Epithelial cell of esophagus (primary cell): ENCODE measurements at places on chromosomes 2 and 18.

GRCh38 chr2:226609366-226609765 is 190.3 kb downstream of the IRS1 start:
- peak; percentile 38 for DNase-seq

GRCh38 chr18:3748086-3748485 is 298.1 kb downstream of the TGIF1 start:
- DNase-seq: no peak

- peak; percentile 93 for DNase-seq
Observed at GRCh38 chr2:201151127-201151981, 31.6 kb upstream of the CASP10 start.

GRCh38 chr18:23765931-23766330 is 76.7 kb downstream of the LAMA3 start:
- DNase-seq: no peak

DNA sequence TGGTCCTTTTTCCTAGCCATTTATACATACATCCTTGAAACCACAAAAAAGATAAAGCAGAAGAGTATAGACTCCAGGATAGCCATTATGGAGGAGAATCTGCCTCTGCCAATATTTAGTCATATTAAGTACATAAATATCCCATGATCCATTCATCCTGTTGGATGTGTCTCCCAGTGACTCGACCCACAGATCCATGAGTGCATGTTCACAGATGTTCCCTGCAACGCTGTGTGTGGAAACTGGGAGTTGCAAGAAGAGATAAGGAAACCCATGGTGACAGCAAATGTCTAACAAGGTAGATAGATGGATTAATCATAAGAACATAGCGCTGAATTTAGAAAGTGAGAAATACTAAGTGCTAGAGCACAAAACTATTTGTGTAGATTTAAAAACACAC is 34.5 kb downstream of the STK39 start:
- peak; percentile 43 for DNase-seq

- peak; percentile 68 for DNase-seq
Observed at GRCh38 chr2:224650815-224651439, 65.2 kb downstream of the CCDC195 start.

- DNase-seq: peak; percentile 65
Observed at GRCh38 chr18:43571078-43571689, 293.9 kb upstream of the SYT4 start.

DNA sequence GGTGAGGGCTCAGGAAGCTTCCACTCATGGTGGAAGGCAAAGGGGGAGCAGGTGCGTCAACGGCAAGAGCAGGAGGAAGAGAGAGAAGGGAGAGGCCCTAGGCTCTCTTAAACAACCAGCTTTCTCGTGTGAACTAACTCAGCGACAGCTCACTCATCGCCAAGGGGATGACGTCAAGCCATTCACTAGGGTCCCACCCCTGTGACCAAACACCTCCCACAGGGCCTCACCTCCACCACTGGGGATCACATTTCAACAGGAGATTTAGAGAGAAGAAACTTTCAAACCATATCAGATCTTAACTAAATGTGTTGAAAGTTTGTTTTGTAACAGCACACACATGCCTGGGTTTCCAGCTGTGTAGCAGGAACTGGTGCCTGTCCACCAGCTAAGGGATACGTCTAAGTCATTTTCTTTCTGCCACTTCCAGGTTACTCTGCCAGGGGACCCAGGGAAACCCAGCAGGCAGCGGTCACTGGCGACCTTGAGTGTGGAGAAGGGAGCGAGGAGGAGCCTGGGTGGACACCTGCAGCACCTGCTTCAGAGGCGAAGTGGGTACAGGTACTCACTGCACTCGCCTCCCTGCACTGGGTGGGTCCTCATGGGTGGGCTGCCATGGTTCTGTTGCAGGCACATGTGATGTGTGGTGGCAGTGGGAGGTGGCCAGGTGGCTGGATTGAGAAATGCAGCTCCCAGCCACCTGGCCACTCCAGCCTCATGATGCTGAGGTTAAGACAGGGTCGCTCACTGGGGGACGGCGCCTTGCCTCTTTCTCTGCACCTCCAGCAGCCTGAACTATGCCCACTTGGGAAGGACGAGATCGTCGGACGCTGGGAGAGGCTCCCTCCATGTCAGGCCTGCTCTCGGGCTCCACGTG is 8.4 kb upstream of the GPC1 start:
- DNase-seq: peak; percentile 93

DNA sequence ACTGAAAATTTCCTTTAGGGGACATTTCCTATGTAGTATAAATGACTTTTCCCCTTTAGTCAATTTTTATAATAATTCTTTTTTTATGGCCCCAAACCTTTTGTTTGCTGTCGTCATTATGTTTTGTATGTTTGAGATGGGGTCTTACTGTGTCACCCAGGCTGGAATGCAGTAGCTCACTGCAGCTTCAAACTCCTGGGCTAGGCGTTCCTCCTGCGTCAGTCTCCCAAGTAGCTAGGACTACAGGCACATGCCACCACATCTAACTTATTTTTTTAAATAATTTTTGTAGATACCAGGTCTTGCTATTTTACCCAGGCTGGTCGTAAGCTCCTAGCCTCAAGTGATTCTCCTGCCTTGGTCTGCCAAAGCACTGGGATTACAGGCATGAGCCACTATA is 30.8 kb upstream of the GALM start:
- DNase-seq: no peak

GRCh38 chr2:232761301-232761907 is 15.0 kb downstream of the KCNJ13 start:
- peak; percentile 60 for DNase-seq

GRCh38 chr2:67574230-67574629 is 177.1 kb downstream of the ETAA1 start:
- peak; percentile 57 for DNase-seq

- DNase-seq: peak; percentile 39
Observed at GRCh38 chr2:219116776-219117646, 43.6 kb downstream of the NHEJ1 start.

DNA sequence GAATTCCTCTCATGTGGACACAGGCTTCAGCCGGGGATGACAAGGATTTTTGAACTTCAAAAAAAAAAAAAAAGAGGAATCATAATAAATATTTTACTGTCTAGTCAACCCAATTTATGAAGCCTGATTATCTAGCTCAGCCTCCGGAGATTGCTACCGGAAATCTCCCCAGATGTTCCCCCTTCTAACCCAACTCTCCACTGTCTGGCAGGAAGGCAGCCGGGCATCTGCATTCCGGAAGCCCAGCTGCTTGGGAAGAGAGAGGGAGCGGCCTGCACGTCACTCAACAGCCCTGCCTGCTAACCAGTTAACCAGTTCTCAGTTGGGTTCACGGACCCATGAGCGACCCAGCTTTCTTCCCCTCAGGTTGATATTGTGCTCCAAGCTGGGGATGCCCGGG is 87.2 kb upstream of the POU3F3 start:
- no peak for DNase-seq

DNA sequence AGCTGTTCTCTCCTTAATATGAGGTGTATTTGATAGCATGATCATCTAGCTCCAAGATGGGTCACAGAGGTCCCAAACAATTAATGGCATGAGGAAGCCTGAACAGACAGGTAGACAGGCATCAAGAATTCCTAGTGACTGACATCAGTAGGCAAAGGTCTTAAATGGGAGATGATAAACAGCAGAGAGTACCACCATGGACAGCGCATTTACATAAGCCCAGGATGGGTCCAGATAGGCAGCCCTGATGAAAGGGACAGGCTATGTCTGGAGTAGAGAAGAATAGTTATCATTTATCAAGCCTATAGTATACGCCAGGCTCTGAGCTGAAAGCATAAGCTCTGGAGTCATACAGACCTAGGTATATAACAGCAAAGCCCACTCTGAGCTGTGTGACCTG is 434.7 kb upstream of the SETBP1 start:
- peak; percentile 37 for DNase-seq

DNA sequence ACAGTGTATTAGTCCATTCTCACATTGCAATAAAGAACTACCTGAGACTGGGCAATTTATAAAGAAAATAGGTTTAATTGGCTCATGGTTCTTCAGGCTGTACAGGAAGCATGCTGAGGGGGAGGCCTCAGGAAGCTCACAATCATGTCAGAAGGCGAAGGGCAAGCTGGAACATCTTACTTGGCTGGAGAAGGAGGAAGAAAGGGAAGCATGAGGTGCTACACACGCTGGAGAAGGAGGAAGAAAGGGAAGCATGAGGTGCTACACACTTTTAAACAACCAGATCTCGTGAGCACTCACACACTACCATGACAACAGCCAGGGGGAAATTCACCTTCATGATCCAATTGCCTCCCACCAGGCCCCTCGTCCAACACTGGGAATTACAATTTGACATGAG is 95.3 kb upstream of the FAM110C start:
- peak; percentile 67 for DNase-seq

DNA sequence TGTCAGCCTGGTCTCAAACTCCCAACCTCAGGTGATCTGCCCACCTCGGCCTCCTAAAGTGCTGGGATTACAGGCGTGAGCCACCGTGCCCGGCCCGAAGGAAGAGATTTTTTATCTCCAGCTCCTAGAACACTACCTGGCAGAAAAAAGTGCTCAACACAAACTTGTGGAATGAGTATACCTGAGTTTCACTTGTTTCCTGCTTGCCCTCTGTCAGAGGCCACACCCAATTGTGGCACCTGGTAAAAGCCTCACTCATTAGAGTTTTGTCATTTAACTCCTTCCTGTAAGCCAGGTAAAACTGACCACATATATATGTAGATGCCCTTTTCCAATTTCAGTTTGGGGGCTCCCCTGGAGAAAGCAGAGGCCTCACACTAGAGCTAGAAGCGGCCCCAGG is 42.2 kb upstream of the RTN4 start:
- peak; percentile 72 for DNase-seq

DNA sequence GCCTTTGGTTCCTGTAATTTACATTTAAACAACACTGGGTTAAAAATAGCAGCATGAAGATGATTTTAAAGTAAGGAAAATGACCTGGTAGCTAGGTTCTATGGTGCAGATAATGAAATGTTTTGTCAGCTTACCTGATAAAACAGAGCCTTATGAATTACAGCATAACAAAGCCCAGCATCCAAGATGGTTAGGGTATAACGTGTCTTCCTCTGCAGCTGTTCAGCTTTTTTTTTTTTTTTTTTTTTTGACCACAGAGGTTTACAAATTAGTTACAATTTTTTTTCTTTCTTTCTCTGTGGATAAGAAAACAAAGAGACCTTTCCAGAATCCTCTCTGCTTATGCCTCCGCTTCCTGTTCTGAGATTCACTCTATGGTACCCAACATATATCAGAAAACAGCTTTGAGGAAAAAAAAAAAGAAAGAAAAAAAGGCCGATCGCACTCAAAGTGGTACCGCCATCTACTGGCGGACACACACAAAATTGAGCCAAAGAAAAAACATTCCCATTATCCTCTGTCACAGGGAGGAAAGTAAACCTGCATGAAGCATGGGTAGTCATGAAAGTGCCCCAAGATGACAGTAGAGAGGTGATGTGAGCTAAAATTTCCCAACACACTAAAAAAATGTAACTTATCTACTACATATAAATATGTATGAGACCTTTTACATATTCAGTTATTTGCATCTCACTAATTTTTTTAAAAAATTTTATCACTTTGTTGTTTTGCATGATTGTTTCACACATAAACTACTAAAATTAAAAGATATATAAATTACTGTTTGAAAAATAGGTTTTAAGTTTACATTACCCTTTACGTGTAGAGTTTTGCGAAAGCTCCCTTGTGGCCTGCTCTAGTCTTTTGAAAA is at the start of gene SCN3A:
Gene SCN3A (minus strand): TSS at position 362 of the 871 bp plus-strand sequence. CDS start 27,656 bp downstream, outside the sequence.
- peak; percentile 60 for DNase-seq

DNA sequence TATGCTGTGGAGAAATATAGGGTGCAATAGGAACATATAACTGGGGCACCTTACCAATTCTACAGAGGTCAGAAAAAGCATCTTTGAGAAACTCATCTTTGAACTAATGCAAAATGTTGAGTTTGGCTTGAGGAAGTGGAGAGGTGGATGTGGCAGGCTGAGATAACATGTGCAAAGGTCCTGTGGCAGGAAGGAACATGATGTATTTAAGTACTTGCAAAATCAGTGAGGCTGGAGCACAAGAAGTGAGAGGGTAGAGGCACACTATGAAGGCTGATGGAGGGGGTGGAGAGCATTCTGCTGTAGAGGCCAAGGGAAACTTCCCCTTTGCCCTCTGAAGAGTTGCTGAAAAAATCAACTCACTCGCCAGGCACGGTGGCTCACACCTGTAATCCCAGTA is 14.7 kb upstream of the RAB1A start:
- no peak for DNase-seq

- no peak for DNase-seq
Observed at GRCh38 chr18:706405-706804, 6.0 kb downstream of the ENOSF1 start.

DNA sequence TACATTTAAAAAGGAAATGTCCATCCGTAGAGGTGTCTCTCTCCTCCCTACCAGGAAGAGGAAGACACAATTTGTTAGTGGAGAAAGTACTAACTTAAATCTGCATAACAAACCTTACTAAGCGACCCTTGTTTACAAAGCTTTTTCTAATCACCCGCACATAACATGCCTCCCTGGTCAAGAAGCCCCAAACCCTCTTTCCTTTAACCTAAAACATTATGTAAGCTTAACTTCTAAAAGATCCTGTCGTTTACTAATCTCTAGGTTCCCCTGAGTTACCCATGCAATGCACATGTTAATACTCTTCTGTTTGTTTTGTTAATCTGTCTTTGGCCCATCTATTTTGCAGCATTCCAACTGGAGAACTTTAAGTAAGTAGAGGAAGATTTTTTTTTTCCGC is 630.3 kb upstream of the NRXN1 start:
- DNase-seq: no peak

DNA sequence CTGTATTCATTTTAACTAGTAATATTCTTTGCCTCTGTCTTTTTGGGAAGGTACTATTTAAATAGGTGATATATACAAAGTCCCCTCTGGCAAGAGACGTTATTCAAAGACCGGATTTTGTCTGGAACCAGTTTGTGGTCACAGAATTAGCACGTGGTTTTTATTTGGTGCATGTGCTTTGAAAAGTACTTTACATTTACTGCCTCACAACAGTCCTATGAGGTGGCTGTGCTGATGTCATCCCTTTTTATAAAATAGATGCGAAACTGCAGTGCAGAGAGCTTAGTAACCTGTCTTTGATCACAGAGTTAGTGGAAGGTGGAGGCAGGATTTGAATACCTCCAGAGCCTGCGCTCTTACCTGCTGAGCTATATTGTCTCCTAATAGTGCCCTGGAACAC is 4.0 kb downstream of the LPIN1 start:
- DNase-seq: peak; percentile 66

- peak; percentile 73 for DNase-seq
Observed at GRCh38 chr2:20093263-20094141, 42.1 kb upstream of the LAPTM4A start.

- DNase-seq: no peak
Observed at GRCh38 chr2:133835821-133836619, 267.8 kb upstream of the NCKAP5 start.

GRCh38 chr2:189178054-189178453 is 1.5 kb downstream of the COL5A2 start:
- DNase-seq: peak; percentile 6

GRCh38 chr2:69173706-69174105 is 160.7 kb downstream of the ANTXR1 start:
- DNase-seq: no peak
